ENCODE measurements at places on chromosomes 6 and 20. TPM values are rescaled to one million over a fixed set of nuclear protein-coding genes. Genes with fewer than 3 reads are reported as not detected.

Gene GJA10
- not detected for polyA plus RNA-seq

Gene GHRH
- not detected for polyA plus RNA-seq

Gene ENPP1
- 0.21 TPM for polyA plus RNA-seq

Gene POM121L2
- polyA plus RNA-seq = not detected

Gene ENPP4
- 16.6 TPM for polyA plus RNA-seq

Gene BMP7
- polyA plus RNA-seq = 0.67 TPM

Gene ZSCAN23
- polyA plus RNA-seq = 0.18 TPM

Gene NRN1
- polyA plus RNA-seq = 8.4 TPM

Gene PLA2G7
- 23.4 TPM for polyA plus RNA-seq

Gene POU5F1
- 2.5 TPM for polyA plus RNA-seq

Gene BHLHE23
- polyA plus RNA-seq = not detected

Gene TRIM10
- 0.12 TPM for polyA plus RNA-seq

Gene LZTS3
- 8.8 TPM for polyA plus RNA-seq

Gene CABLES2
- 1.9 TPM for polyA plus RNA-seq

Gene TXLNB
- 1.1 TPM for polyA plus RNA-seq

Gene CASS4
- polyA plus RNA-seq = 9.9 TPM

Gene ZBTB22
- 16.4 TPM for polyA plus RNA-seq

Gene WFDC13
- polyA plus RNA-seq = 0.10 TPM

Gene SHLD1
- 6.8 TPM for polyA plus RNA-seq

Gene BRPF3
- polyA plus RNA-seq = 13.3 TPM

Gene VSTM2L
- 38.0 TPM for polyA plus RNA-seq

Gene OR2J3
- not detected for polyA plus RNA-seq

Gene ARMH2
- 1.1 TPM for polyA plus RNA-seq

Gene EPPIN
- polyA plus RNA-seq = 0.13 TPM

Gene SLA2
- polyA plus RNA-seq = 1.6 TPM

Gene SLC17A1
- polyA plus RNA-seq = not detected

Gene BANF2
- polyA plus RNA-seq = not detected

Gene TREML4
- not detected for polyA plus RNA-seq

Gene HLA-E
- polyA plus RNA-seq = 1,209 TPM

Gene CGAS
- polyA plus RNA-seq = 6.6 TPM

Gene SIGLEC1
- 19.2 TPM for polyA plus RNA-seq

Gene COL9A3
- polyA plus RNA-seq = 3.7 TPM

Gene CCDC170
- 5.2 TPM for polyA plus RNA-seq

Gene PDYN
- not detected for polyA plus RNA-seq

Gene MAP7
- 8.4 TPM for polyA plus RNA-seq

Gene PDE10A
- polyA plus RNA-seq = 1.0 TPM

Gene FAM209A
- 0.49 TPM for polyA plus RNA-seq

Gene CRISP3
- 1.0 TPM for polyA plus RNA-seq

Gene MMP24OS
- polyA plus RNA-seq = 106 TPM
